ENCODE measurements at places on chromosomes 16 and 17. TPM values are rescaled to one million over a fixed set of nuclear protein-coding genes. Genes with fewer than 3 reads are reported as not detected.

P2RX5 gene
- 0.43 TPM for polyA plus RNA-seq

FBXW10B gene
- 4.4 TPM for polyA plus RNA-seq

- no peak for DNase-seq
These were observed 12.5 kb upstream of the C1QTNF8 start for GRCh38 chr16:1108299-1109252.

GRCh38 chr17:74078363-74078941, 125.0 kb upstream of the RPL38 start:
- no peak for DNase-seq

DNA sequence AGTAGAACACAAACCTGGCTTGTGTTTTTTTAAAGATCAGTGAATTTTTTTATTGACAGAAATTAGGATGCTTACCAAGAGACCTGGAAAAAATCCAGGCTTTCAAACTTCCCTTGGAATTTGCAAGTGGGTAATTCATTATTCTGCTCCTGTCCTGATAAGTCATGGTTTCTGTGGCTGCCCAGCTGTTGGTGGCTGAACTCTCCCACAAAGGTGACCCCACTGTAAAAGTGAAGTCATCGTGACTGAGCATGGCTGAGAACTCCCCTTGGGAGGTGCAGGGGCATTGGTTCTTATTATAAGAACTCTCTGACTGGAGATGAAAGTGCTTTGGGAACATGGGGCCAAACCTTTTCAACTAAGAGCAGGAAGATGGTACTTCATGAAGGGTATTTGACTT, 46.6 kb upstream of the TANC2 start:
- no peak for DNase-seq

All from keratinocyte (primary cell).